ENCODE measurements at places on chromosomes 2 and 18. TPM values are rescaled to one million over a fixed set of nuclear protein-coding genes. Genes with fewer than 3 reads are reported as not detected.

Gene AP1S3
- total RNA-seq = 5.5 TPM

Gene SERPINB13
- total RNA-seq = not detected

Gene POTEJ
- total RNA-seq = not detected

Gene PLCL1
- total RNA-seq = 0.88 TPM

Gene PCARE
- total RNA-seq = not detected

Gene UGT1A5
- not detected for total RNA-seq

Gene NAT8
- not detected for total RNA-seq

Gene EVA1A
- total RNA-seq = 50.7 TPM

Gene C2orf78
- total RNA-seq = not detected
